Cerebellum (tissue), 4 donors: ENCODE measurements at places on chromosomes 3 and 15. TPM values are rescaled to one million over a fixed set of nuclear protein-coding genes. Genes with fewer than 3 reads are reported as not detected.

DNA sequence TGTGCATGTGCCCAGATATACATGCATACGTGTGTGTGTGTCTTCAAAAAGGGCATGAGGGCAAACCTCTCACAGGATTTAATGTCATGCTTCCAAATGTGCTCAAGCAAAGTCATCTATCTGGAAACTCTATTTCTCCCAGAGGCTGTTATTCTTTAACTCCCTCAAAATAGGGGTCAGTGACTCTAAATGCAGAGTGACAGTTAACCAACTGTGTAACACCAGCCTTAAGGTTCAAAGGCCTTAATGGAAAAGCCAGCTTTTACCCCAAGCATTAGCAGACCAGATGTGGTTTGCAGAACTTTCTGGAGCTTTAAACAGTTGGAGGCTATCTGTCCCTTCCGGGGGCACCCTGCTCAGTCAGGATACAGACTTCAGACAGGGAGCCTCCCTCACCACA is 70.4 kb upstream of the SLC7A14 start:
- DNase-seq, result no peak

DNA sequence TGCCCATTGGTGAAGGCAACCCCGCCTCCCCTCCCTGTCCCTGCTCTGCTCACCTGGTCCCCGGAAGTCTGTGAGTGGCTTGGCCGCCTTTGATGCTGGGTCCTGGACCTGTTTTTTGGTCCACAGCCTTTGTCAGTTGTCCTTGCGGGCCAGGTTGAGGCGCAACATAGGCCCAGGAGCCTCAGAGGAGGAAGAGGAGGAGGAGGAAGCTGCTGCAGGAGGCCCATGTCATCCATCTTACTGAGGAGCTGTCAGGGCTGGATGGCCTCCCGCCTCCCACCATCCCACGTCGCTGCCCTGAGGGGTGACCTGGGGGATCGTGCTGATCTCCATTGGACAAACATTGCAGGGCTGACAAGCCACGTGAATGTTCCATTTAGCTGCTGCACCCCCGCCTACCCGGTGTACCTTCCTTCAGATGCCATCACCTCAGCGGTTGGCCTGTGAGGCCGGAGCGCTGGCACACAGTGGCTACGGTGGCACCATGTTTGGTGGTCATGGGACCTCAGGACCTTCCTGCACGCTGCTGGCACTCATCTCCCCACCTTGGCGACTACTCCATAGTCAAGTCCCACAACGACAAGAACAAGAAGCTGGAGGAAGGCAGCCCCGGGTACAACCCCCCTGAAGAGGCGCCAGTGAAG is 106.3 kb downstream of the SMAD6 start:
- no peak for DNase-seq

Gene ZNF717
- total RNA-seq, result 42.6 TPM

Gene OXTR
- 3.2 TPM for total RNA-seq

- DNase-seq, result no peak
These were observed 714 bp downstream of the ECT2 start for GRCh38 chr3:172751175-172751704.

DNA sequence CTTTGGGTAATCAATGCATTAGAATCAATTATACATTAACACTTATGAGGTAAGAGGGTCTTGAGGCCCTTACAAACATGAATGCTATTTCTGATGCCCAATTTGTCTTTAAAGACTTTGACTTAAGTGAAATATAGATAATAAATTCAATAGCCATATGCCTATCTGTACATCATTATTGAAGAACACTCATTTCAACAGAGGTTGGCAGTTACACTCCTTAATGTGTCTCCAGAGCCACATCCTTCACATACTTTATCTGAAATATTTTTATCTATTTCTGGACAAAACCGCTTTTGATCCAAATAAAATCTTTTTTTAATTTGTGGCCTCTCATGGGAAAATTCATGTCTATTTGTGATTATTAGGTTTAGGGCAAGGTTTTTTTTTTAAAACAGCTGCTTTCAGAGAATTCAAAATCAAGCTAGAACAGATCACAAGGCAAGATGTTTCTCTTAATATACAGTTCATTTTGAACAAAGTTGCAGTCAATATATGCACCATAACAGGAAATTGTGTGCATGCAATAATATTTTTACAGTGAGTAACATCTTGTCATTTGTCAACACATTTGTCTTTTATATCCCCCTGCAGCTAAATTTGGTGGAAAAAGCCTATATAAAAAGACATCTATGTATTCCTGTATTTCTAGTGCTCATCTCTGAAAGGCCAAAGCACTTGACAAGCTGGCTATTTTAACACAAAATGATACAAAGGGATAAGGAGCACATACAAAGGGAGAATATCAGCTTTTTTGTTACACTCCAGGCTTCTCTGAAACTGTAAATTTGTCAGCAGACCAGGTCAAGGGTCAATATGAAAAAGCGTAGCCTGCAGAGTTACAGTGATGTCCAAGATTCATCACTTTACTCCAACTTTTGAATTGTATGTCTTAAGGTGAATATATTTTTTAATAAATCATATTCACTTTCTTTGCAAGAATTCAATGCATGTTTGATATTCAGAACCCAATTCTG is 146.2 kb upstream of the DPH6 start:
- no peak for DNase-seq

GRCh38 chr3:11591002-11591355 is 52.7 kb downstream of the VGLL4 start:
- no peak for DNase-seq

GRCh38 chr3:40871394-40871793 is 327.9 kb upstream of the CTNNB1 start:
- no peak for DNase-seq

DNA sequence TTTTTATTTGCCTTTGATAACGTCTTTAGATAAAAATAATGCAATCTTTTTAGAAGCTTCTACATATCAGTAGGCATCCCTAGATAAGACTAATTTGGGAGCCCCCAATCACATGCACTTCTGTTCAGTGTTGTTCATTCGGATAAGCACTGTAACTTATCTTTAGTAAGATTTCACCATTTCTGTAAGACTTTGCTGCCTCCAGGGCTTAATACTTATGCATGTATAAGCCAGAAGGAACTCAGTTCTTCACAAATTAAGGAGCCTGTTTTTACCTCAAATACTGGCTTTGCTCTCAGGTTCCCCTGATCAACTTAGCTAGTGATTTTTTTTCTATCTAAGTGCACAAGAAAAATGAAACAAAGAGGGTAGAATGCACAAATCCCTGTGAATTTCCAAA is 20.3 kb downstream of the DOCK3 start:
- DNase-seq, result no peak

GRCh38 chr3:171163101-171164066 is 136.9 kb upstream of the SLC2A2 start:
- DNase-seq, result no peak
